ENCODE measurements at places on chromosomes 3 and 15.

GRCh38 chr3:59734061-59734460, 684.2 kb upstream of the CFAP20DC start:
- no peak for DNase-seq

DNA sequence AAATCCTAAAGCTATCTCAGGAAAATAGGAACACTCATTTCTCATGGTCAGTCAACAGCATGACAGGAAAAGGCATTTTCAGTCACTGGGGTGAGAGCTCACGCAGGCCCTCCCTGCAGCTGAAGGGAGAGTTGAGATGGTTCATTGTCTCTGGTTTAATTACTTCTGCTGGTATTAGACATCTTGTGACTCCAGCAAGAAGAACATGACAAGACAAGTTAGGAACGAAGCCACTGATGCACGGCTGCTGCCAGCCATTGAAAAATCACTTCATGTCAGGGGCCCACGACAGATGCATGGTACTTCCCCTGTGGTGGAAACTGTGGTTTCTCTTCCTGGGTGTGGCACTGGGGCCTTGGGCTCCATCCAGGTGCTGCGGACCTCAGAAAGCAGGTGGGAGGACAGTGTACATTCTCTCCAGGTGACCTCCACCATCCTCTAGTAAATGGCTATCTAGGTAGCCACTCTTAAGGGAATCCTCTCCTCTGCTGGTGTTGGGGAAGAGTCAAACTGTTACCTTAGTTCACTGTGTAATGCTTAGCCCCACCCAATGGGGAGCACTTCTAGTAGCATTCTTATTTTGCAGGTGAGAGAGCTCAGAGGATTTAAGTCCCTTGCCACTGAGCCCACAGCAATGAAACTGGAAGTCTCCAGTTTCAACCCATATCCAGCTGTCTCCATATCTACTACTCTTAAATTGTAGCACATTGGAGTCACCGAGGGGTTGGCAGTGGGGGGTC, 274.2 kb downstream of the LRTM1 start:
- no peak for DNase-seq

GRCh38 chr15:92393071-92393979, at the start of gene ST8SIA2:
Gene ST8SIA2, plus strand, starts transcription at chr15:92393881. Its CDS starts 184 bp downstream, at chr15:92394065.
- DNase-seq: peak; percentile 87

GRCh38 chr3:13648060-13649001, 99.4 kb downstream of the FBLN2 start:
- peak; percentile 95 for DNase-seq

GRCh38 chr3:52986938-52987337, 58.9 kb downstream of the SFMBT1 start:
- DNase-seq: no peak

DNA sequence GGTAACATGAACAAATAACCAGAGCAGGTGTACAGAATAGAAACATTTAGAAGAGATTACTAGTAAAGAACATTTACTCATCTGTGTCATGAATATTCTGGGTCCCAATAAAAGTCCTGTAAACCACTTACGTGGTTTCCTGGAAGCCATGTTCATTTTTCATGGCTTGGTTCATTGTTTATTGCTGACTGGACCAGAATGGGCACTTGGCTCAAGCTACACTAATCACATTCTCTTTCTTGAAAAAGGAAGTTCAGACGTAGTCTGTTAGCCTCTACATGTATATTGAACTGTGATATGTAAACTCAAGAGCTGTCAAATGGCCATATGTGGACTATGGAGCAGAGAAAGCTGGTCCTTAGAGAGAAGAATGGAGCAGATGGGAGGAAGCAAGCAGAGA, 138.3 kb upstream of the FAM3D start:
- no peak for DNase-seq

DNA sequence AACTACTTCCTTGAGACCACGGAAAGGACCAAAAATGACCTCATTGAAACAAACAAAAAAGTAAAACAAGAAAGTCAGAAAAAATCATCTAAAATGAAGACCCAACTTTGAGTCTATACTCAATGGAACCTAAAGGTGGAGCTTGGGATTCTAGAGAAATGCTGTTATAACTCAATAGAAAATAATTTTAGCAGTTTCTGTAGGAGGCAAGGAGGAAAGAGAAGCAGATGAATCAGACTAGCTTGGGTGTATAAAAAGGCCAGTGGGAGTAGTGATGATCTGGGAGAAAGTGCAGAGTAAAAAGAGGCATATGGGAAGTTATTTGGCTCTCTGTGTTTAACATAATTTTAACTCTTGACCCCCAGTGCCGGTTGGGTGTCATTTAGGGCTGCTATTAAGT, 94.4 kb downstream of the TMCO5A start:
- no peak for DNase-seq

GRCh38 chr3:128551867-128552266, 58.9 kb upstream of the GATA2 start:
- DNase-seq: no peak

DNA sequence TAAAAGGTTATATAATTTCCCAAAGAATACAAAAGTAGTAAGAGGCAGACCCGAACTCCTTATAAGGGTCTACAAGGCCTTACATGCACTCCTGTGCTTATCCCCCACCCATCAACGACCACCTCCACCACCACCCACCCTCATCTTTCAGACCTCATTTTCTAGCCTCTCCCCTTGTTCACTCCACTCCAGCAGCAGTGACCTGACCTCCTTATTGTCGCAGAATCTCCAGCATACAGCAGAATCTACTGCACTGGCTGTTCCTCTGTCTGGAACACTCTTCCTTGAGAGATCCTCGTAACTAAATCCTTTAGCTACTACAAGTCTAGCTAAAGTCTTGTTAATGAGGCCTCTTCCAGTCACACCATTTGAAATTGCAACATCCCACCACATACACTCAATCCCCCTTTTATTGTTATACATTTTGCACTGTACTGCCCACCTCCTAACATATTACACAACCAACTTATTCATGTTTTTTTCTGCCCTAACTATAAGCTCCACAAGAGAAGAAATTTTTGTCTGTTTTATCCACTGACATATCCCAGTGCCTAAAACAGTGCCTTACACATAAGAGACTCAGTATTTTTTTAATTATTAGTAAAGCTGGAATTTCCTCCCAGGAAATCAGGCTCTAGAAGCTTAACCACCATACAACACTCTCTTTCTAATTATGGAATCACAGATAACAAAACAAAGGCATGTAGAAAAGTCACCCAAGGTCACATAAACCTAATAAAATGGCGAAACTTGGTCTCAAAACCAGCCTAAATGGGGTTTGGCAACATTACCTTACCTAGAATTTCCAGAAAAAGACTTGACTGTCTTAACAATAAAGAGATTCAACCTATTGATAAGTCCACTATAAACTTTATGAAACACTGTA, 40.2 kb downstream of the ZNF148 start:
- no peak for DNase-seq

DNA sequence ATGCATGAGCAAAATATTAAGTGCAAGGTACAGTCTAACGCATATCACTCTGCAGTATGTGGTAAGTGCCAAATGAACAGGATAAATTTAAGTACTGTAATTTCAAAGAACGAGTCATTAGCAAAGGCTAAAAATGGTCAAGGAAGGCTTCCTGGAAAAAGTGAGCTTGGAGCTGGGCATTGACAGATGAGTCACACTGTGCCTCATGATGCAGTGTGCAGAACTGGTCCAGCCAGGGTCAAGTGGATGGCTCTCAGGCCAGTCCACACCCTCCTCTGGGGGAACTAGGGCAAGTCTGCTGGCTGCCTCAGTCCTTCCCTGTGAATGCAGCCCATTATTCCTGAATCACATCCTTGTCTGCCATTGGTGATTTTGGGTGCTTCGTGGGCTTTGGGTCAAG, 76.3 kb downstream of the CACNA1D start:
- DNase-seq: peak; percentile 31

GRCh38 chr15:60370105-60370868, 27.5 kb downstream of the ANXA2 start:
- DNase-seq: no peak

GRCh38 chr3:133490468-133491351, 82.8 kb upstream of the CDV3 start:
- no peak for DNase-seq

DNA sequence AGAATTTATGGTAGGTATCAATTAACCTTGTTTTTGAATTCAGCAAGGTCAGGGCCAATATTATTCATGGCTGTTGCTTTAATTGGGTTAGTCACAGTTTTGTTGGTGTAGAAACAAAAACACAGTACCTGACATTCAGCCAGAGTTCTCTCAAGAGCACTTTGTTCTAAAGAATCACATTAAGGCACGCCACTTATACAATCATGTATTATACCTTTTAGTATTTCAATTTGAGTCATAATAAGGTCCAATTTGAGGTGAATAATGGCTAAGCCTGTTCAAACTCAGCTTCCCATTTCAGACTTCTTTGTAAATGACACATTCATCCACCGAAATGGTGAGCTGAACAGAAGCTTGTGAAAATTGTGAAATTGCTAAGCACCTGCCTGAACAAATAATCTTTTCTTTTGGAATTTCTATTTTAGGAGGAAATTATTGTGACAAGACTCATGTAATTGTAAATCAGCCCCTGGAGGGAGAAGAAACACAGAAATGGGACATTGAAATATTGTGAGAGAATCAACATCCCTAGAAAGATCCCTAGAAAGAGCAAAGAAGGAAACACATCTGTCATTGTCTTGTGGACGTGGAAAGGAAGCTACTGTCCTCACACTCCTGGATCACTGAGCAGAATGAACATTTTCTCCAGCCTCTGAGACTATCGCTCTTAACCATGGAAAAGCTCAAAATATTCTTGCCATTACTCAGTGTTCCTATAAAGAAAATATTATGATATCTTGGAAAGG, 29.3 kb downstream of the RIOX2 start:
- DNase-seq: no peak

DNA sequence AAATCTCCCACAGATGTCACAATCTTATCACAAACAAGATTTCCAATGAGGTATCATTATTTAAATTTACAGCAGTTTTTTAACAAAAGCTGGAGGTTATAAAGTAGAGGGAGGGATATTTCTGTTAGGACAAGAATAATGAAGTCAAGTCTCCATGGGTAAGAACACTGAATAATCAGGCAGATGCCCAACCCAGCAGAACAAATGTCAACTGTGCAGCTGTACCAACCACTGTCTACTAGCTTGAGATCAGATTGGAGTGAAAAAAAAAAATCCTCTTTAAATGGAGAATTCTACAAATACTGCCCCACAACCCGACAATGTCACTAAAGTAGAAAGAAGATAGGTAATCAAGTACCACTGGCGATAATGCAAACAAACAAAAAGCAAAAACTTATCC, 30.3 kb downstream of the DHX36 start:
- DNase-seq: no peak

- DNase-seq: no peak
These were observed 202.1 kb downstream of the TP63 start for GRCh38 chr3:189833266-189833665.

DNA sequence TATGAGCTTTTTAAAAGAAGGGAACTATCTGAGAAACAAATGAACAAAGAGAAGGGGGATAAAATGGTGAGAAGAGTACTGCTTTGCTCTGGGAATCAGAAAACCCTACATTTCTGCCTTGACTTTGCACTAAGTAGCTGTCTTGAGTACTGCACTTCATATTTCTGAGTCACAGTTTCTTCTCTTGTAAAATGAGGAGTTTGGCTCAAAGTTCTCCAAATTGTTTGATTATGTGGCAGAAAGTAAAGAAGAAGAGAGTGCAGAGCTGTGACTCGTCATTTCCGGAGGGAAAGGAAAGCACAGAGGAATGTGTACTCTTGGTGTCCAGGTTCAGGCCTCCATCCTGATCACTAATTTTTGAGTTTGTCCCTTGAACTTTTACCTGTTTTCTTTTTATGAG, 54.7 kb downstream of the TP63 start:
- no peak for DNase-seq

GRCh38 chr3:47414666-47415587, 34.1 kb downstream of the PTPN23 start:
- DNase-seq: no peak

DNA sequence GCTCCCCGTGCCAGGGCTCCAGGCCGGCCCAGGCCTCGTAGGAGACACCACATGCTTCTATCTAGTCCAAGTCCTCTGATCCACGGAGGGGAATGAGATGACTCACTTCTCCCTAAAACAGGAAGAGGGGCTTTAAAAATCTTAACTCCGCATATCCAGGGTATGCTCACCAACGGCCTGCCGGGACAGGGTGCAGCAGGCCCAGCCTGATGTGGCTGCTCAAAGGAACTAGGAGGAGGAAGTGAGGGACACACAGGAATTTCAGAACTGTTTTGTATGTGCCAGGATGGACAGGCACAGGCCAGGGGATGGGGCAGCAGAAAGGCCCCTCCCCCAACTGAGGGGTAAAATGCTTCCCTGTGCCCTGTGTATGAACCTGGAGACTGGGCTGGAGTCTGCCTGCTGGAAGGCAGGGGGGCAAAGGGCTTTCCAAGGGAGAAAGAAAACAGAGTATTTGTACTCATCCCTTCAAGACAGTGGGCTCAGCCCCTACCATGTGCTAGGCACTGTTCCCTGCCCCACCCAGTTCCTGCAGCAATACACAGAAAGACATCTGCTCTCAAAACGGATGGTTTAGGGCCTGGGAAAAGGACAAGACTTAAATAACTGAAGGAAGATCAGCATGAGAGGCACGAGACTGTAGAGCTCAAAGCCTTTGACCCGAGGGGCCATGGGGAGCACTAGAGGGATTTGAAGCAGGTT, 22.1 kb downstream of the CHDH start:
- no peak for DNase-seq

DNA sequence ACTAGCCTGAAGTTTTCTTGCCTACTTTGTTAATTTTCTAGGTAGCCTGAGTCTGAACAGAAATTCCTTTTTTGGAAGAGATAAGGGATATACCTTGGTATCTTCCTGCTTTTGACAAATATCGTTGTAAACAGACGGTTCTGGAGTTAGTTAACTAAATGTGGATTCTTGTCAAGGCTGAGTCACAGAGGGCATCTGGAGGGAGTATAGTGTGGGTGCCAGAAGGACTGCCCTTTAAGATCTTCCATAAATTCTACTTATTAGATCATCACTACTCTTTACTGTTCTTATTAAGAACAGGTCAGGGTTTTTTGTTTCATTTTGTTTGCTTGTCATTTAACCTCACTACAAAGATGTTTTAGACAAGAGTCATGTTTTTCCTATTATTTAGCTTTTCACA, 125.3 kb upstream of the SKOR1 start:
- no peak for DNase-seq

- DNase-seq: no peak
These were observed 4.3 kb upstream of the SUCNR1 start for GRCh38 chr3:151869181-151869580.

GRCh38 chr3:88918841-88919240, 188.6 kb upstream of the EPHA3 start:
- no peak for DNase-seq

DNA sequence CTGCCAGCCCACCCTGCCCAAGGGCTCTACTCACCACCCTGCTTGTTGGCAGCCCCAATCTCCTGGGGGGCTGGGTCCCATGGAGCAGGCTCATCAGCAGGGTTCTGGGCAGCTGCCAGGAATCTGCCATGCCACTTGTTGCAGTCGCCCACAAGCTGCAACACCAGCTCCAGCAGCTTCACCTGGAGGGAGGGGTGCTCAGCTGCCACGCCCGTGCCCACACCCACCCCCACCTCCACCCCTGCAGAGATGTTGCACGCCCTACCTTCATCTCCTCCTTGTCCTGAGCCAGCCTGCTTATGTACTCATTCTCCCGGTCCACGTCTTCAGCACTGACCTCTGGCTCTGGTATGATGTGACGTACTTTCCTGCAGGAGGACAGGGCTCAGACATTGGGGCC, 77.9 kb upstream of the C2CD4B start:
- DNase-seq: no peak
